ENCODE measurements at places on chromosomes 2 and 18.

DNA sequence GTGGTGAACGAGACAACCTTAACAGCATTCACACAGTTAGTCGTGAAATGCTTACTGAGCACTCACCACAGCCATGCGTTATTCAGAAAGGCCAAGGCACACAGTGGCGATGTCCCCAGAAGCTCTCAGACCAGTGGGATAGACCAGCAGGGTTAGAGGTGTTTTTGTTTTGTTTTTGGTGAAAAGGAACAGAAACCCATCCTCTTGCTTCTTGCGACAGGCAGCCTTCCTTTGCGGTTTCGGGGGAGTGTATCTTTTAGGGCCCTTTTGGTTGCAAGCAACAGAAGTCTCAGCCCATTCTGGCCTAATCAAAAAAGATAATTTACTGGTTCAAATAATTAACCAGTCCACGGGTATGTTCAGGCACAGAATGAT is 4.7 kb downstream of the GNLY start:
- no peak for DNase-seq

- no peak for DNase-seq
Measured at GRCh38 chr18:13389491-13390131, 171.1 kb downstream of the LDLRAD4 start.

DNA sequence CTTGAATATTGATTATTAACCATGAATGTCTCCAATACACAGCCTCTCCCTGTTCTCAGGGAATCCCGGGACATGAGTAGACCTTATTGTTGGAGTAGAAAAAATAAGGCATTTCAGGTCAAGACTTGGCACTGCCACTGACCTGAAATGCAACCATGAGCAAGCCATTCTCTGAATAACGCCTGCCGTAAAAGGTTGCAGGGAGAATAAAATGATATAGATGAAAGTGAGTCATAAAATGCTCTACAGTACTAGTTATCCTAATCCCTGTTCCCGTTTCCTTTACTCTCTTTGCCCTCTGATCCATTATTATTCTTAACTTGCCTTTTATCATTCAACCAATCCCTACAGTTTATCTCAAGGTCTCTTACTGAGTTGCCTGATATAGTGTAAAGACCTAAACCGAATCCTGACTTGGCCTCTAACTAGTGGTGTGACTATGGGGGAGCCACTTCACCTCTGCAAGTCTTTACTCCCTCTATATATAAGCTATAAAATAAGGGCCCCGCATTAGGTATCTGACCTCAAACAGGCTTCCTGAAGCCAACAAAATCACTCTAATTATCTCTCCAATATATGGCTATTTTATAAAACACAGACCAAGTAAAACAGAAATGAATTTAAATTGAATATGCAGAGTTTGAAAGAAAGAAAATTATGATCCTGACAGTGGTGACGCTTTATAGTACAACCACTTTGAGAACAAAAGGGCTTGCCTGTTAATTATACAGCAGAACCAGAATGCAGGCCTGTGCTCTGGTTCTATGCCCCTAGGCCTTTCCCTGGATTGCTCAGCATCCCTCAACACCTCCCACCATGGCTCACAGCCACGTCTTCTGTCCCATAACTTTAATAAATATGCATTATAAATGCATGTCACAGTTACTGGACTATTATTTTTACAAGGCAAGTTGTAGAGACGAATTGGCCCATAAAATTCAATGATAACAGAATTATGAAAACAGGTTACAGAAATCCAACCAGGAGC is 183.1 kb downstream of the STK39 start:
- DNase-seq, result no peak

GRCh38 chr2:136098441-136098840 is 19.5 kb downstream of the CXCR4 start:
- DNase-seq, result no peak

- DNase-seq, result no peak
Measured at GRCh38 chr18:37424507-37424906, 141.1 kb downstream of the CELF4 start.

GRCh38 chr2:55862673-55863390 is 60.8 kb downstream of the EFEMP1 start:
- DNase-seq, result no peak
